ENCODE measurements at places on chromosomes 11 and 22.
A peak's percentile ranks its signal among the peaks of the same experiment; 100 is the strongest.

DNA sequence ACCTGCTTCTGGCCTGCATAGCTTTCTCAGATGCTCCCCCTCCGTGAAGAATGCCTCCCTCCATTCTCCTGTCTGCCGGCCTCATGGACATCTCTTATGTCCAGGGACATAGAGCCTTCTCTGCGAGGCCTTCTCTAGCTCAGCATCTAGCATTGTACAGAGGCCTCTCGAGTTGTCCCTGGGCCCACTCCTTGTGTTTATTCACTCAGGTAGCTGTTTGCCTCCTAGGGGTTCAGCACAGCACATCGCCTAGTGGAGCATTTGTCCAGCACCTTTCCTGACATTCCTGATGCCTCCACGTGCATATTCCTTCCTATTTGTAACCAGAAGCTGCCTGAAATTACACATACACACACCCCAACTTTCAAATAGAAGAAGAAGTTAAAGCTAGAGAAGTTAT lies 101.3 kb downstream of the TBC1D22A start:
- no peak for DNase-seq

GRCh38 chr11:36057379-36058042 lies 113.6 kb downstream of the LDLRAD3 start:
- DNase-seq: no peak

DNA sequence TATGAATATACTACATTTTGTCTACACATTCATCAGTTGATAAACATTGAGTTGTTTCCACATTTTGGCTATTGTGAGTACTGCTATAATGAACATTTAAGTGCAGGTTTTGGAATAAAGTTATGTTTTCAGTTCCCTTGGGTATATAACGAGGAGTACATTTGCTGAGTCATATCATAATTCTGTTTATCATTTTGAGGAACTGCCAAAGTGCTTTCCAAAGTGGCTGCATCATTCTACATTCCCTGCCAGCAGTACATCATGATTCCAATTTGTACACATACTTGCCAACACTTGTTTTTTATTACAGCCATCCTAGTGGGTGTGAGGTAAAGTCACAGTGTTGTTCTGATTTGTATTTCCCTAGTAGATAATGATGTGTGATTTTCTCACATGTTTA lies 1458.6 kb upstream of the TENM4 start:
- DNase-seq: no peak

DNA sequence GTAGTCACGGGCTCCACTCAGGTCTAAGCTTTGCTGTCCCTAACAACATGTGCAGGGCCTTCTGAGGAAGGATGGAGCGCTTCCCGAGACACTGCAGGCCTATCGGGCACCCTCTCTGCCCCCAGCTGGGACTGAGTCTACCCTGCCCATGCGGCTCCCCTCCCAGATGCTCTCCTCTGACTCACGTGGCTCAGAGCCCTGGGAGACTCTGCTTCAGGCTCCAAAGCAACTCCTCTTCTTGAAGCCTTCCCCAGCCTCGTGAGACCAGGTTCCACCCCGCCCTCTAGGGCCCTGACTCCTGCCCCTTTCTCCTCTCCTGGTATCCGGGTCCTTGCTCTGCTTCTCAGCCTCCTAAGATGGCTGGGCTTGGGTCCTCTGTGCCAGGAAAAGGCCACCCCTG lies 28.4 kb upstream of the ARFGAP3 start:
- DNase-seq: no peak

DNA sequence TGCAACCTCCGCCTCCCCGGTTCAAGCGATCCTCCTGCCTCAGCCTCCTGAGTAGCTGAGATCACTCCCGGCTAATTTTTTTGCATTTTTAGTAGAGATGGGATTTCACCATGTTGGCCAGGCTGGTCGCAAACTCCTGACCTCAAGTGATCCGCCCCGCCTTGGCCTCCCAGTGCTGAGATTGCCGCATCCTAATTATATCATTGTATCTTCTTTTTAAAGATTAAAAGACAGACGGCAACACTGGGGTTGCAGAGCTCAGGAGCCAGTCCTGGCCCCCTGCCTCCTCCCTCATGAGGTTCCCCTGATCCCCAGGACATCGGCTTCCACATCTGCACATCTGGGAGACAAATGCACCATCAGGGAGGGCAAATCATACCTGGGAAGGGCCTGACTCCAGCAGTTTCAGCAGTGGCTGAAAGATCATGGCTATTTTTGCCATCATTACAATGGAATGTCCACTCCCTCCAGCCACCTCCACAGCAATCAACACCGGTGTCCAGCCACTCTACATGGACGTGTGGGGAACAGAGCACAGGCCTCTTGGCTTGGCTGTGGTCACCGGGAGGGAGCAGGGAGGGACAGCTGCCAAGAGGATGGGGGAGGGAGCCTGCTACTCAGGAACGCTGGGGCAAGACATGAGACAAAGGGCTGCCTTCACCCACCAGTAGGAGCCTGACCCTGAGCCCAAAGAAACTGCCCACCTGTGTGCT lies 9.2 kb upstream of the CELSR1 start:
- DNase-seq: peak; percentile 58

GRCh38 chr22:29070490-29070889 lies 2.3 kb upstream of the KREMEN1 start:
- peak; percentile 23 for DNase-seq

GRCh38 chr22:50244420-50245213 lies at the start of gene TUBGCP6:
TUBGCP6 (minus strand) TSS chr22:50245023; CDS start chr22:50244459, 564 bp downstream.
- DNase-seq: peak; percentile 95

DNA sequence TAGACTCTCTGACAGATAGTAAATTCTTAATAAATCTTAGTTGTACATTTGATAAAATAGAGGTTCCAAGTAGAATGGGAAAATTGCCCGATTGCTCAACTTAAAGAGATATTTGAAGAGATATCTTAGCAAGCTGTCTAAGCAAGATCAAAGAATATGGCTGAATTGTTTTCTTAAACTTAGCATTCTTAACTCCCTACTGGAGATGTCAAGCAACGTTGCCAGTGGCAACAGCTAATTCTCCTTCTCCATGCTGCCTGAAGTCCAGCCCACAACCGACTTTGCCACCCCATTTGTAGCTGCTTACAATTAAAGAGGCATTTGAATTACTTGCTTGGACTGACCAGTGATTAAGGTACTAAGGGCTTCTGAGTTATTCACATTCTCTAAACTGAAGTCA lies 94.4 kb downstream of the FAM181B start:
- DNase-seq: no peak

DNA sequence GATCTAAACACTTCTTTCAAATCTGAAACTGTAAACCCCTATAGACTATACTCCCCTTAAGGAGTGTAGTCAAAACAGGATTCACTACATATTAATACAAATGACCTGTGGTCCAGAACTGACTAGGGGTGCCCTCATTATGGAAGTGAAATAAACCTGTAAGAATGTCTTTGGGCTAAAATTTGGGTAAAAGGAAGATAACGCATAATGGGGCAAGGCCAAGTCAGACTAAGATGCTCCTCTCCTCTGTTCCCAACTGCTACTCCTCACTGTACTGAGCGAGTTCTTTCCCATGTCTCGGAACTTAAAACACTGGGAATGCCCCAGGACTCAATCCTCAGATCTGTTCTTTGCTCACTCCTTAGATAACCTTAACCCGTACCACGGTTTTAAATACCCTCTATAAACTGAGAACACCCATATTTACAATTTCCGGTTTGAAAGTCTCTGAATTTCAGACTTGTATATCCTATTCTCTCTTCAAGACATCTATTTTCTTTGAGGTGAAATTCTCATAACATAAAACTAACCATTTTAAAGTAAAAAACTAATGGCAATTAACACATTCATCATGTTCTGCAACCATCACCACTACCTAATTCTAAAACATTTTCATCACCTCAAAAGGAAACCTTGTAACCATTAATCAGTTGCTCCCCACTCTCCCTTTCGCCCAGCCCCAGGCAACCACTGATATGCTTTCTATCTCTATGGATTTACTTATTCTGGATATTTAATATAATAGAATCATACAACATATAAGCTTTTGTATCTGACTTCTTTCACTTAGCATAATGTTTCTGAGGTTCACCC lies 4.0 kb downstream of the THAP12 start:
- peak; percentile 12 for DNase-seq

DNA sequence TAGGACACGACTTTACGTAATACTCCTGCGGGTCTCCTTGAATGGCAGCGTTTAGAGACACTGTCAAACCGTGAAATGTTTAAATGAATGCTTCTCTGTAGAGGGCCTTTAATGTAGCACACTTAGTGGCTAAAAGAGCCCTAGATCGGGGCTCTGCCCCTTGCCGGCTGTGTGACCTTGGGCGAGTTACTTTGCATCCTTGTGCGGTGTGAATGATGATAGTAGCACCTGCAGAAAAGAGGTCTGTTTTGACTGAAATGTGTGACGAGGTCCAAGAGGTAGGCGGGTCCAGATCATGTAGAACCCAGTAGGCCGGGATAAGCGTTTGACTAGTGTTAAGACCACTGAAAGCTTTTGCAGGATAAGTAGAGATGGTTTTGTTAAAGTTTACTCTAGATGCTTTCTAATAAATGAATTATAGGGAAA lies 866 bp downstream of the MED17 start:
- no peak for DNase-seq

DNA sequence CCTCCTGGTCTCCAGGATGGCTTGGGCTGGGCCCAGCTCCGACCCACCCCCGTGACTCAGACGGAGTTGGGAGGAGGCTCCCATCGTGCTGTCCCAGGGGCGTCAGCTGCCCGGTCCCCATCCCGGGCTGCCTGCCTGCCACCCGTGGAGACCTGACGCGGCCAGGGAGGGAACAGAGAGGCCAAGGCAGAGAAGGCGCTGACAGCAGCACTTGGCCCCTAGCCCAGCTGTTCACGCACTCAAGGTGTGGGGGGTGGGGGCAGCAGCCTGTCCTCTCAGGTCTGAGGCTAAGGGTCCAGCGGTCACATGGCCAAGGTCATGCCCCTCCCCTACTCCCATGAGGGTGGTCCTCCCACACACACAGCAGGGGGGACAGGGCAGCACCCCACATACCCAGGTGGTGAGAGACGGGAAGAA lies 48.6 kb downstream of the ELFN2 start:
- no peak for DNase-seq

DNA sequence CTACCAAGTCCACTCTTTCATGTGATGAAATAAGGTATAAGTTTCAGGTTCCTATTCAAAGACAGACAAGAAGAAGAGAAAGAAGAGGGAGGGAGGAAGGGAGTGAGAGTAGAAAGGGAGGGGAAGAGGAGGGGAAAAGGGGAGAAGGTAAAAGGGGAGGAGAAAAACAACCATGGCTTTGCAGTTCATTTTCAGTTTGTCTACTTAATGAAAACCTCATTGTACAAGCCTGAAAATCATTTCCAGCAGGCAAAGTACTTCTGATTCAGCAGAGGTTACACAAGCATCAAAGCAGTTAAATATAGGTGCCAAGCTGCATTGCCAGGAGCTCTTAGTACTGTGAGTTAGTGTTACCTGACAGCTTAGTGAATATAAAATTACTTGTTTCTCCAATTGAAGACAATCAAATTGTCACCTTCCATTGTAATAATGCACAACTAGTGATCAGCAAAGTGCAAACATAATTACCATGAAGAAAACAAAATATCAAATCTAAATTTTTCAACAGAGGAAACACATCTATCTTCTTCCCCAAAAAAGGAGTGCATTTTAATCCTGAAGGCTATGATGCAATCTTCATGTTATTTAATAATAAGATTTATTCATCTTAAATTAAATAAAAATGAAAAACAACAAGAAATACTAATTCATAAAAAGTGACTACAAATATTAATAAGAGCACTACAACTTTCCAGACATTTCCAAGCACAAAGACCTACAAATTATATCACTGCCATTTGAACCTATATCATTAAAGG lies 8.2 kb downstream of the SOX6 start:
- DNase-seq: no peak

DNA sequence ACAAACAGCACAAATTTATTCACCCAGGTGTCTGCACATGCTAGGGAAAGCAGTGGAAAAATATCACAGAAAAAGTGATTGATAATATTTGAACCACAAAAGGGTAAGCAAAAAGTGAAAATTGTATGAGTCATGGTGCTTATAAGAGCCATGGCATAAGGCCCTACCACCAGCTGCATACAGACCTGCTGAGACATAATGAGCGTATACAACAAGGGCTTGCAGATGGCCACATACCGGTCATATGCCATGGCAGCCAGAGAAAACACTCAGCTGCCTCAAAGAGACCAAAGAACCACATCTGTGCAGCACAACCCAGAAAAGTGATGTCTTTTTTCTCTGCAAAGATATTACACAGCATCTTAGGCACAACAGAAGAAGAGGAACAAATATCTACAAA lies 71.4 kb upstream of the OR9G4 start:
- no peak for DNase-seq

DNA sequence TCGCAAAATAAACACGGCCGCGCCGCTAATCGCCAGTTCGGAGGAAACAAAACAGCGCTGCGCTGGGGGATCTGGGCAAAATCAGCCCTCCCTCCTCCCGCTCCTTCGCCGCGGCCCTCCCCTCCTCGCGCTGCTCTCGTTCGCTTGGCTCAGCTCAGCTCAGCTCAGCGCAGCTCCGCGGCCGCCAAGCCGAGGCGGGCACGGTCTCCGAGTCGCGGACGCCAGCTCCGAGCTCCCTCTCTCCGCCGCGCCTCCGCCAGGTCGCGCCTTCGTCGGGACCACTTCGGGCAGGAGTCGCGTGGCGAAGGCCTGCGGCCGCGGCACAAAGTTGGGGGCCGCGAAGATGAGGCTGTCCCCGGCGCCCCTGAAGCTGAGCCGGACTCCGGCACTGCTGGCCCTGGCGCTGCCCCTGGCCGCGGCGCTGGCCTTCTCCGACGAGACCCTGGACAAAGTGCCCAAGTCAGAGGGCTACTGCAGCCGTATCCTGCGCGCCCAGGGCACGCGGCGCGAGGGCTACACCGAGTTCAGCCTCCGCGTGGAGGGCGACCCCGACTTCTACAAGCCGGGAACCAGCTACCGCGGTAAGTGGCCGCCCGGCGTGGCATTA lies at the start of gene SPON1:
SPON1 (plus strand) TSS at position 162 of the 607 bp plus-strand sequence; CDS start at position 344, 182 bp downstream.
- DNase-seq: no peak

DNA sequence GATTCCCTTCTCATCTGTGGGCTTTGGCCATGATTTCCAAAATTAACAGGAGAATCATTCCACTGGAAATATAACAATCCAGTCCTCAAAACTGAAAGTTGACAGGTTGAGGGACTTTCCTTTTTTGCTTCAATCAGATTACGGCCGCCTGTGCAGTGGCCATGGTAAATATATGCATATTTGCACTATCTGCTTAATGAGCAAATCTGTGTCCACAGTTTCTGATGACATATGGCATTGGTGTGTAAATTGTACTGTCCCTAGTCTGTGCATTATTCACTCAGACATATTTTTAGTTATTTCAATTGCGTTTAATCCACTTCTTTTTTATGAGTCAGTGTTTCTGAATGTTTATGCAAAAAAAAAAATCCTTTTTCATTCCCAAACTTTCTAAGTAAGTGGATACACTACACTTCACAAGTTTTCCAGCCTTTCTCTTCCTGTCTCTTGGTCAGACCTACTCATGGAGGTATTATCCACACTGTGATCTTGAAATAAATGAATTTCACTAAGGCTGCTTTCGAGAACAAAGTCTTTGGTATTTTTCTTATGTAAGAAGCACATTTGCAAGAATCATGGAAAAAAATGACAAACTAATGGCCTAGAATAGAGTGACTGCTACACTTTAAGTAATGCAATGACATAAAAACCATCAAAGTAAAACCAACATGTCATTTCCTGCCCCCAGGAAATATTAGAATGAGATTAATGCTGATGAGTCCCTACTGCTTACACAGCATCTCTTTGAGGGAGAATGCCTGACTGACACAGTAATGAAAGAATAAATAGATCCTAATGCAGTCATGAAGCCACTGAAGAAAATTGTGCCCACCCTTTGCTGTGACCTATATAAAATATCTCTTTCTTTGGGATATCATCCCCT lies 76.4 kb upstream of the MTNR1B start:
- DNase-seq: peak; percentile 24

- DNase-seq: no peak
Observed at GRCh38 chr11:121068787-121069186, 32.3 kb upstream of the TECTA start.

All from trophoblast cell (in vitro differentiated cells and primary cell).